Ovary (tissue), 10 donors: ENCODE measurements at places on chromosomes 7 and 10.
A peak's percentile ranks its signal among the peaks of the same experiment; 100 is the strongest.

DNA sequence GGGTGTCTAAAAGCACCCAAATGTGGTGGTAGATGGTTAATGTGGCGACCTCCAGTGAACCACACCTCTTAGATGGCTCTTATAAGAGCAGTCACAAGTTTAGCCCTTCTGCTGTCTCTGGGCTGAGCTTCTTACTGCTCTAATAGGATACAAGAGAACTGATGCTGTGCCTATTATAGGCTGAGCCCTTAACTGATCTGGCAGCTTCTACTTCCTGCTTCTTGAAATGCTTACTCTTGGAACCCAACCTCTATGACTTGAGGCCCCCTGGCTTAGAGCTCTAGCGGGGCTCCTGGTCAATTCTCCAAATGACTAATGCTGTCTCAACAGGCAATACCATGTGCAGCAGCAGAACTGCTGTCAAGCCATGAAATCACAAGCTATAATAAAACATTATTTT lies 35.0 kb upstream of the LSM8 start:
- no peak for DNase-seq

DNA sequence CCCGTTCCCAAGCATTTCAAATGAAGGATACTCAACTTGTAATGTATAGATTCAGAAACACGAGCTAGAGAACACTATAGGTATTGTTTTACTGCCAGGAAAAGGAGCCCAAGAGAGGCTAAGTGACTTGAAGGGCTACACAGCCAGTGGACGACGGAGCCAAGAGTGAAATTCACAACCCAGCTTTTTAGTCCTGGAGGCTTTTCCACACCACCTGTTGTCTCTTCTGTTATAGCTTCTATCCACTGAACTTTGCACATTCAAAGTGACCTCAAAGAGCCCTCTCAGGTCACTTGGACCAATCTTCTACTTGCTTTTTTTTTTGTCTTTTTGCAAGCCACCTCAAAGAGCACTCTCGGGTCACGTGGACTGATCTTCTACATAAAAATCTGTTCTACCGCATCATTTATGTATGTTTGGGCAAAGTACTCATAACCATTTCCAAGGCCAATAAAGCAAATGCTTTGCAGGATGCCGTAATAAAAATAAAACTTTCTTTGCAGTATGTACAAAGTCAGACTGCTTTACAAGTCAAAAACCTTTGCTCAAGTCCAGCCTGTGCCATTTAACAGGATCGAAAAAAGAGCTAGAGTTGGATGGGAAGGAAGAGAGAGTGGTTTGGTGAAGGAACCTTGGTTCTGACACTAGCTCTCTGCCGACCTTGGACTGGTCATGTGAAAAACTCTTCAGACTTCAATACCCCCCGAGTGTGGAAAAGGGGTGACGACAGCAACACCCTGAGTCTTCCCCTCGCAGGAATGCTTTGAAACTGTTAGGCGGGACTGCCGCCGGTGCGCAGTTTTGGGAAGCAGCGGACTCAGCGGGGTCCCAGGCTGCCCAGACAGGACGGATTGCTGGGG lies 821 bp downstream of the SLC35B4 start:
- DNase-seq: no peak

GRCh38 chr7:30083334-30083733 lies 51.5 kb upstream of the MTURN start:
- DNase-seq: no peak

DNA sequence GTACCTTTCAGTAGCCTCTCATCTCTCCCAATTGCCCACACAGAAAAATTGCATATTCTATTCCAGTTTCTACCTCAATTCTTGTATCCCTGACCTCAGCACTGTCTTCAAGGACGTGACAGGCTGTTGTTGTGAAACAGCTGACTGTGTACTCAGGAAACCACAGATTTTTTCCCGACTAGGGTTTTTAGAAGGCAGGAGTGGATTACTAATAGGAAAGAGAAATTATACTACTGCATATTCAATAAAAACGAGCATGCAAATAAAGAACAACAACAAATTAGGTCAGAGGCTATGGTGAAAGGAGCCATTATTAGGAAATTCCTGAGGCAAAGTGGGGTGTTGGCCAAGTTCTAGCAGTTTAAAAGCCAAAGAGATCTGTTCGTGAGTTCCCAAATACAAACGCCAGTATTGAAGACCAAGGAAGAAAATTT lies 93.4 kb downstream of the DOCK4 start:
- peak; percentile 30 for DNase-seq

DNA sequence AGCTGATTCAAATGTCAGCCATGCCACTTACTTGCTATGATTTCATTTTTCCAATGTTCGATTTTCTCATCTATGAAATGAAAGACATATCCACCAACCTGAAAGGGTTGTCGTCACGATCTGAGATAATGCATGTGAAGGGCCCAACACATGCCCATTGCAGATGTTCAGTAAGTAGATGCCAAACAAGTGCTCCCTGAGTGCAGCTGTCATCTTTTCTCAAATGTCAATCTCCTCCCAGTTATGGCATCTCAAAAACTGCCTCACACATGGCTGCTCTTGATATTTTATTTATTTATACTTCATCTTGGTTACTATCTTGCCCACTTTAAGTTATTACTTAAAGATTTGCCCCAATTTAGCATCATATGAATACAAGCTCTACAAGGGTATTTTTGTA lies 16.8 kb downstream of the CPEB3 start:
- no peak for DNase-seq

DNA sequence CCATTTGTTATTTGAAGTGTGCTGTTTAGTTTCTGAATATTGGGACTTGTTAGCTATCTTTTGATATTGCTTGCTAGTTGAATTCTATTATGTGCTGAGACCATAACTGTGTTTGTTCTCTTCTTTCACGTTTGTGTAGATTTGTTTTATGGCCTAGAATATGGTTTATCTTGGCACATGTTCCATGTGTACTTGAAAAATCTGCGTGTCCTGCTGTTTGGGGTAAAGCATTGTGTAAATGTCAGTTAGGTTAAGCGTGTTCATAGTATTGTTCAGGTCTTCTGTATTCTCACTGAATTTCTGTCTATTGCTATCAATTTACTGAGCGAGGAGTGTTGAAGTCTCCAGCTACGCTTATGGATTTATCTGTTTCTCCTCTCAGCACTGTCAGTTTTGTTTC lies 19.4 kb downstream of the MMP21 start:
- DNase-seq: no peak

- DNase-seq: no peak
Measured at GRCh38 chr10:58438340-58438871, 53.2 kb downstream of the TFAM start.

DNA sequence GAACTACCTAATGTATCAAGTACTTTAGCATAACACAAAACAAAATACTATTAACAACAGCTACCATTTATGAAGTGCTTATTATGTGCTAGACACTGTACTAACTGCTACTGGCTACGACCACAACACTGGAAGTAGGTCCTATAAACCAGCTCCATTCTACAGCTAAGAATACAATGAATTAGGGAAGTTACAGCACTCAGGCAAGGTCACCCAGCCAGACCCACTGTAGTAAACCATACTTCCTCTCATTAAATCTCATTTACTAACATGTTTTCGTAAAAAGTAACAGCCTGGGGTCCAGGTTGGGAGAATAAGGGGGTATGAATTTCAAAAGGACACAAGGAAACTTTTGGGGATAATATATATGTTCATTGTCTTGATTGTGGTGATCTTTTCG lies 25.4 kb downstream of the NAPEPLD start:
- DNase-seq: no peak

GRCh38 chr7:81562581-81562980 lies 207.3 kb downstream of the HGF start:
- DNase-seq: no peak

DNA sequence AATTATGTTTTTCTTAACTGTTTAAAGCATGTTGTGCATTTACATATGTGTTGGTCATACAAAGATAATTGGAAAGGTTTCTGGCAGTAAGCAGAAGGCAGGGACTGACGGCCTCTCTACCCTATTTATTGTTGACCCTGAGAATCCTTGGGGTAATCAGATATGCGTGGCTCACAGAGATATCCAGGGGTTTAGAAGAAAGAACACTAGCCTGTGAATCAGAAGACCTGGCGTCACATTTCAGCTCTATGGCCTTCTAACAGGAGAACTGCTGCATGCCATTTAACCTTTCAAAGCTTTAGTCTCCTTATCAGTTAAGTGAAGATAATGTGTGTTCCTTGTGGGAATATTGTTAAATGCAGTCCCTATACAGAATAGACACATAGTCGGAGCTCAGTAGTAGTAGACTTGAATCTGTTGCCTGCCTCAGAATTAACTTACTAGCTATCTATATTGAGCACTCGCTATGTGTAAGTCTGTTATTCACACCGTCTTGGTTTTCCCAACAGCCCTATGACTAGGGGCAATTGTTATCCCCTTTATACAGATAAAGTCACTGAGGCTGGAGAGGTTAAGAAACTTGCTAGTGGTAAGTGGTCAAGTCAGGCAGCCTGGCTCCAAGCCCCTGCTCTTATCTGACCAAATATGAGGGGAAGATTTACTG lies 129.6 kb upstream of the ANKRD1 start:
- no peak for DNase-seq

DNA sequence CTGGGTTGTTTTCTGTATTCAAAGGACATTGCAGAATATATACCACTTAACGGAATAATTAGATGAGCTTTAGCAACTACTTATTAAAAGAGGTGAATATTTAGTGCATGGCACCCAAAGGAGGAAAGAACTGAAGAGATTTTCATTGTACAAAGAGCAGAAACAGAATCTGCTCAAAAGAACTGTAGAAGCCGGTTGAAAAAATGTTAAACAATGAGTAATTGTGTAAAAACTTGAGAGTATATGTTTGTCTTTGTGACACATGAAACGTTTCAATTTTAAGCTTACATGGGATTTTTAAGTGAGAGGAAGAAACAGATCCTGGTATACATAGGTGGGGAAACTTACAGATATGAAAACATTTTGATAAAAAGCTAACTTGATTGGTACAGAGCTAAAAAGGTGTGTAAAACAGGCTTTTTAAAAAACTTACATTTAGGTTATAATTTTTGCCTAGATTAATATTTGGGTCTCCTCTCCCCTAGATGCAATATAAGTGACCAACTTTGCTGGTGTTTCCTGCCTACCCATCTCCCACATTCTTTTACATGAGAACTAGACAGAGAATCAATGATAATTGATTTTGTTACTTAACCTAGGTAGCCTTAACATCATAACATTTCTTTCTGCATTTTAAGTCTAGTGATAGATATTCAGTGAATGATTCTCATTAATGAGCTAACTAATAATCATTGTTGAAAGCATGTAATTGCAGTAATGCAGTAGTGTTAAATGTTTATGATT lies 6.8 kb downstream of the ARL5B start:
- DNase-seq: no peak

- DNase-seq: no peak
Measured at GRCh38 chr10:88783724-88784123, 18.8 kb upstream of the LIPM start.

DNA sequence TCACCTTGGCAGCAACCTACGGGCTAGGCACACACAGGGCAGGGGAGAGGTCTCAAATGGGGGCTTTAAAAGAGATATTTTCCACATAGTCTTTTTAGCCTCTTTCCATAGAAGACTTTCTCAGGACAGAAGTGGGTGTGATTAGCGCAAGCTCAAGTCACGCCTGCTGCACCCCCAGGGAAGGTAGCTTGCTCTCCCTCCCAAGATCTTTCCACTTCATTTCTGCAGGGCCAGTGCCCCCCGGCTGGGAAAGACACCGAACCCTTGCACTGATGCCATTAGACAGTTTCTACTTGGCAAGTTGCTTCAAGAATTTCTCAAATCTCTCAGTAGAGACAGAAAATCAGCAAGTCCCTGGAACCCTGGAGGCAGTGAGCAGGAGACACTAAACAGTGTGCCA lies 19.4 kb downstream of the CHST15 start:
- DNase-seq: no peak

DNA sequence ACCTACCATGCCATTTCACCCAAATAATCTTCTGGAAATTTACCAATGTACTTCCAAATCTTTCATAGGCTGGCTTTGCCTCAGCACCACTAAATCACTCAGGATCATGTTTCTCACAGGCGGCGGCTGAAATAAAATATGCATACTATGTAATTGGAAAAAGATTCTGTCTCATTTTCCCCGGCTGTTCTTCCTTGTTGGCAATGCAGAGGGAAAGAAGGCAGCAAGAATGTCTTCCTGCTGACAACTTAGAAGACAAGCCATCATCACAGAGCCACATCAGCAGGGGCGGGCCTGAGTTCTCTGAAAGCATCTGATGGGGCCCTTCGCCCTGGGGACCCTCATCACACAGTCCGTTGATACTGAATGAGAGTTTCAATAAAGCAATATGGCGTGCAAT lies 39.2 kb upstream of the COL1A2 start:
- no peak for DNase-seq

GRCh38 chr10:69392481-69393000 lies 24.2 kb downstream of the TACR2 start:
- DNase-seq: peak; percentile 83

- DNase-seq: no peak
Measured at GRCh38 chr7:79684384-79684783, 230.9 kb upstream of the MAGI2 start.

DNA sequence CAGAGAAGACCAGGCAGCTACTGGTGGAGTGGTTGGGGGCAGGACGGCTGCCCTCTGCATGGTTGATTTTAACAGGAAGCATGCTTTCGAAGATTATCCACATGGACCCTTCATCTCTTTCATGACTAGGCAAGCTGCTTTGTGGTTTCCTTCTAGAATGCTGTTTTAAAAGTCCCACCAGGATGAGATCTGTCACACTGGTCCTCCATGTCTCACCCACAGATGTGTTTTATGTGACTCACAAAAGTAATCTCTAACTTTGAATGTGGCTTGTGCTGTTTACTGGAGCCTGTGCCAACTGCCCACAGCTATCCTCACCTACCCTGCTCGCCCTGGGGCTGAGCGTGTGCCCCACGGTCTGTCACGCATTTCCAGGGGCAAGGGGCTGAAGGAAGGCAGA lies 188.8 kb downstream of the GFRA1 start:
- DNase-seq: no peak

GRCh38 chr7:1388703-1389335 lies 70.5 kb downstream of the MICALL2 start:
- no peak for DNase-seq

- no peak for DNase-seq
Measured at GRCh38 chr10:129459762-129460539, 7.1 kb upstream of the MGMT start.

DNA sequence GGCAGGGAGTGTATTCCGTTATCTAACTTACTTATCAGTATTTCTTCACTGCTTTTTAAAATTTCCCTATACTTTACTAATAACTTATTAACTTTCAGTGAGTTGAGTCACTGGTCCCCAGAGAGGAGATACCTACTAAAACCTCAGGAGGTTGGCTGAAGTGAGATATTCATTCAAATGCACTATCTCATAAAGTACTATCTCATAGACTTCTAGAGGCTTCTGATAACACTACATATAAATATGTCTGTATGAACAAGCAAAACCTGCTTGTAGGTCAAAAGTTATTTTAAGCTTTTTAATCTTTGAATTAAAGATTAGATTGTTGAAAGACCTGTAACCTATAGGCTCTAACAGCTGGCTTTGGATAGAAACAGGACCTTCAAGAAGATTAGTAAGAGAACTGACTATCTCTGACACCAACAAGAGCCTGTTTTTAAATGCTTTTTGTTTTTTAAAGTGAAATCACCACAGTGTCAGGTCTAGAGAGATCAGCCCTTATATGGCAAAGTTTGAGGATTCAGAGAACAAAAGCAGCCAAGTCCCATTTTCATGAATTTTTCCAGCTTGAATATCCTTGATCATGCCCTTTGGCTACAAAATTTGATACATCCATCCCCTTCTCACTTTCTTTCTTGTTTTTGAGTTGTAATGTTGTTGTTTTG lies 242.2 kb downstream of the ARL4A start:
- no peak for DNase-seq

- no peak for DNase-seq
Measured at GRCh38 chr10:88456730-88457129, 126.4 kb downstream of the RNLS start.
